ENCODE measurements at places on chromosomes 12 and 14.

DNA sequence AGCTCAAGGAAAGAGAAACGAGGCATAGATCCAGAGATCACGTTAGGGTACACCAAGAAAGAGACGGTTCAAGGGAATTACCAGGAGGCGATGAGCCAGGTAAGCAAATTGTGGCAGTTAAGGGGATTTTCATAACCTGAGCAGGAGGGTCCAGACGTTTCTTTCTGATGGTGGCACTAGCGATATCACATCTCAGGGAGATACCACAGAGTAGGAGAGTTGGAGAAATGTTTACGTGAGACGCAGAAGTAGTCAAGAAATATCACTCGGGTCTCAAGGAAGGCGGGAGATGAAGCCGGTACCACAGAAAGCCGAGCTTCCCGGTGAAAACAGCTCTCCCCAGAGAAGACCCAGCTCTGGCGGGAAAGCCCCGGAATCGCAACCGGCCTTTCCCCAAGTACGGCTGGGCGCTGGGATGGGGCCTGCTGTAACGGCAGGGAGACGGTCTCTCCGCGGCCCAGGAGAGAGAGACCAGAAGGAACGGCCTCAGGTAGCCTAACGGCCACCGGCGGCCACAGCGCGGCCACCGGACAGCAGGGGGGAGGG, 485 bp downstream of the SENP1 start:
- DNase-seq: peak; percentile 35

DNA sequence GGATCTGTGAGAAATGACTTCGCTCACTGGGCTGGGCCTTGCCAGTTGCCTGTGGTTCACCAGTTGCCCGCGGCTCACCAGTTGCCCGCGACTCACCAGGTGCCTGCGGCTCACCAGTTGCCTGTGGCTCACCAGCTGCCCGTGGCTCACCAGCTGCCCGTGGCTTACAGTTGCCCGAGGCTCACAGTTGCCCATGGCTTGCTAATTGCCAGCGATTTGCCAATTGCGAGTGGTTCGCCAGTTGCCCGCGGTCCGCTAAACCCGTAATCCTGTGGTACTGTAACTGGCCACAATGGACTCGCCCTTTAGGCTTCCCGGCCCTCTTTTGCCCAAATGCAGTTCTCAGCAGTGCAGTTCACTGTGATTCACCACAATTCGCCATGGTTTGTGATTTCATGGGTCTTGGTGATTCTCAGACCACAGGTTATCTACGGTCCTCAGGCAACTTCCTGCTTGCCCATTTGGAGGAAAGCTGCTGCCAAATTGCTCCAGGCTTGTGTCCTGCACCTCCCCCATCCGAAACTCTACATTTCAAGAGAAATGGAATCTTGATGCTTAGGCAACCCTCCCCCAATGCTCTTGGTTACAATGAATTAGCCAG, 15.0 kb upstream of the MEG3 start:
- DNase-seq: no peak

DNA sequence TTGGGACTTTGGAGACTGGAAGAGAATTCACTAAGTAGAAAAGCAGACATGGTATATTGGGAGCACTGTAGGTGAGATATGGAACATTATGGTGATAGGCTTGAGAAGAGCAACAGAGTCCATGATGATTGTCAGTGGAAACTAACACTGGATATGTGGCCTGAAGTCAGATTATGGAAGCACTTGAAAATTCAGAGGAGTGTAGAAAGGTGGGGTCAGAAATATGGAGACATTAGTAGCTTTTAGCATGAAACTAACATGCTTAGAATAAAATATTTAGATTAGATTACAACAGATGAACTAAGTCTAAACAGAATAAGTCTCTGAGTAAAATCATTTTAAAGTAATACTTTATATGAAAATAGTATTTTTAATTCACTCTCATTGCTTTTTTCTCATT, 499.1 kb downstream of the TMEM117 start:
- DNase-seq: no peak

DNA sequence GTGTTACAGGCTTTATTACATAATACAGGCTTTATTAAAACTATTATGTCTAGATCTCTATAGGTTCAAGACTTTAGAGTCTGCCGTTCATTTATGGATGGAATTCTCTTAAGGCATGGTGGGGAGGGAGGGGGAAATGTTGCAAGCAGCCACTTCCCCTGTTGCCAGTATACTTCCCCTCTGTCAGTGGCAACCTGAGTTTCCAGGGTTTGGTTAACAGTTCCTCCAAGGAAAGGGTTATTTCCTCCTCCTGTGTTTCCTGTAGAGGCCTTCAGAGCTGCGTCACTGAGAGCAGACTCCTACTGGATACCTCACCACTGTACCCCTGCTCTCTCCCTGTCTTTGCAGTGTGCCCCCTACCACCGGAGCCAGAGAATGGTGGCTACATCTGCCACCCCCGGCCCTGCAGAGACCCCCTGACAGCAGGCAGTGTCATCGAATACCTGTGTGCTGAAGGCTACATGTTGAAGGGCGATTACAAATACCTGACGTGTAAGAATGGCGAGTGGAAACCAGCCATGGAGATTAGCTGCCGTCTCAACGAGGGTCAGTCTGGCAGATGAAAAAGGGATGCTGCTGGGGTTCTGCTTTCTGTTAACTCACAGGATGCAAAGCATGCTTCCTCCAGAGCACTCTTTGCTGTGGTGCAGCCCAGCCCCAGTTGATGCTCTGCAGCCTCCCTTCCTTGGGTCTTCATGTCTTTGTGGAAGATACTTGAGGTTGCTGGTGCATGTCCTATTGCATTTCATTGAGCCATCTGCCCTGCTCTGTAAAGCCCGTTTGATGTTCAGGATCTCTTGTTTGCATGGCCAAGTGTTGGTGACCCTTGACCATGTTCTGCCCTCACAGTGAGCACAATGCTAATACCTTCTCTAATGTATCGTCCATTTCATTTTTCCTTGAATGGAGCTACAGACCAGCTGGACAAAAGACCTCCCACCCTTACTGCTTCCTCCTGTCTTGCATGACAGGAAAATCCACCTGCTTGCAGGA, 63.6 kb upstream of the SRSF5 start:
- no peak for DNase-seq

GRCh38 chr12:21296348-21296747, 38.4 kb downstream of the SLCO1A2 start:
- DNase-seq: no peak

GRCh38 chr14:57068511-57068910, 200.2 kb downstream of the EXOC5 start:
- DNase-seq: no peak

- no peak for DNase-seq
These were observed 154.4 kb upstream of the PDE3A start for GRCh38 chr12:20213723-20214625.

GRCh38 chr14:87065366-87065765, 927.6 kb downstream of the GALC start:
- DNase-seq: no peak

DNA sequence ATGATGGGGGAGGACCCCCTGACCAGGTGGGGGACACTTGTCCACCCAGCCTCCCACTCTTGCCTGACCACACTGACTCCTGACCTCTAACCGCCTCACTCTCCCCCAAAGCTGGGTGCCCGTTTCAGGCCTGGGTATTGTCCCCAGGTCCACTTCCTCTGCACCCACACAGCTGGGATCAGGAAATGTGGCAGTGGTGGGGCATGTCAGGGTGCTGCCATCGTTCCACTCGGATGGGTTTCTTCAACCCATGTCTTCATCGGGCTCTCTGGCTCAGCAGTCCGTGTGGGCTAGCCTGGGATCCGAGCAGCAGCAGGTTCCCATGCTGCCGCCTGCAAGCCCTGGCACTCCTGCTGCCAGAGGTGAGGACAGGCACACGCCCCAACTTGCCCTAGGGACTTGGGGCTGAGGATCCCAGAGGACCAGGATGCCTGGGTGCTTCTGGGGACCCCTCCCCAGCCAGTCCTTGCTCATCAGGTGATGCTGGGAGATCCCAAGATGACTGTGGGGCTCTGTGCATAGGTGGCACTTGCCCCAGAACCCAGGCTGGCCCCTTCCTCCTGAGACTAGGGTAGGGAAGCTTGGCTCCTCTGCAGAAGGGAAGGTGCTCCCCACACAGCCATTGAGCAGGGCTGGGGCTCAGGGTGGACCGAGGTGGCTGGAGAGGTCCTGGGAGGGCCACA, 2.9 kb upstream of the CLBA1 start:
- no peak for DNase-seq

GRCh38 chr12:126353604-126354003, 1288.4 kb downstream of the AACS start:
- DNase-seq: no peak

- no peak for DNase-seq
These were observed 196.6 kb upstream of the DIO3 start for GRCh38 chr14:101364503-101365328.

DNA sequence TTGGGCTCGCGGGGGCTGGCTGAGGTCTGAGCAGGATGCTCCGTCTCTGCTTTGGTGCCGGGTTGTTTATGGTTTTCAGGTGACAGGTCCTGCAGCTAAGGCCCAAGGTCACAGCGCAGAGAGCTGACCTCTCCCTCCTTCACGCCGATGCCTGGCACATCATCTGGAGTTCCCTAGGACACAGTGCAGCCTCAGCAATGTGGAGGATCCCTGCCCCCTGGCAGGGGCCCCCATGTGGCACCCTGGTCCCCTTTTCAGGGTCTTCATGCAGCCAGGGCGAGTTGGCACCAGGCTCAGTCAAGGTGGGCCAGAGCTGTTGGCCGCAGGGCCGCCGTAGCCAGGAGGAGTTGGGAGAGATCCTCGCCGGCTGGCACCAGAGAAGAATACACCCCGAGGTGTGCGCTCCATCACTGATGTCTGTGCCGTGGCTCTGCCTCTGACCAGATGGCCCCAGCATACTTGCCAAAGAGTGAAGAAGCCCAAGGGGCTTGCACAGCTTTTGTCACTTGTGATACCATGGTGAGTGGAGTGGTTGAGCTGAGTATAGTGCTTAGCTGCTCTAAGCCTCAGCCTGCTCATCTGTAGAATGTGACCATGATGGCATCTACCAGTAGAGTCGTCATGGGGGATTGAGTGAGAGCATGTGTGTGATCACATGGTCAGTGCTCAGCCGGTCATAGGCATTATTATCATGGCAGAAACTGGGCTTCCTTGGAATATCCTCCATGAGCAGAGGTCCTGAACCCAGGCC, 11.0 kb downstream of the TPCN1 start:
- no peak for DNase-seq

DNA sequence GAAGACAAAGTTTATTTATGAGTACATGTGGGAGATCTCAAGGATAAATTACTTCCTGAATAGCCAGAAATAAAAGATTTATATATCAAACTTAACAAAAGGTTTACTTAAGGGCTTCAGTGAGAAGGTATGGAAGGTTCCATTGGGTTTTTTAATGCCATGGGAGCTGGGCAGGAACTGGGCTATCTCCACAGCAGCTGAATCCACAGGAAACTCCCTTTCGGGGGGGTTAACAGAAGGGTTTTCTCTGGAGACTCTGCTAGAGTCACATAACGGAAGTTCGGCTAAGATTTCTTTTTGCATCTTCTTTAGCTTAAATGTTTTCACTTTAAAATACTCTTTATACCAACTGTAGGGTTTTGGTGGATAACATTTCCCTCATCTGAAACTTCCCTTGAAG, 113.5 kb downstream of the UNC79 start:
- no peak for DNase-seq

GRCh38 chr12:14643251-14643650, 53.1 kb downstream of the GUCY2C start:
- no peak for DNase-seq

GRCh38 chr14:61502459-61503093, 181.2 kb downstream of the PRKCH start:
- DNase-seq: no peak

GRCh38 chr12:22105542-22105941, 59.5 kb downstream of the CMAS start:
- no peak for DNase-seq

GRCh38 chr14:94001501-94002396, 4.6 kb downstream of the CCDC197 start:
- DNase-seq: peak; percentile 67

DNA sequence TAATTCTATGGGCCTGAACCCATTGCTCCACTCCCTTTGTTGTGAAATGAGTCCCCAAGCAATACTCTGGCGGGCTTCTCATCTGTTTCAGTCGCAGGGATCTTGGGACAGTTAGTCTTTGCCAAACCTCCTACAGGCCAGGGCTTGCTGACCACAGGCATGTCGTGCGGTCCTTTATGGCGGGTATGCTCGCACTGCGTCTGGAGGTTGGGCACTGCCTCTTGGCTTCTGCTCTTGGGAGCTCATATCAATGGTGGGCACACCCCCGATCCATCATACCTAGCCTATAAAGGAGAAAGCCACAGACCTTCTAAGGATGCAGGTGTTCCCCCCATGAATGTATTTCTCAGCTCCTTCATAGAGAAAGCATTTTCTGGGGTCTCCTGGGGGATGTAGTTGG, 99.3 kb downstream of the AACS start:
- no peak for DNase-seq

GRCh38 chr14:70920608-70921007, 13.3 kb downstream of the PCNX1 start:
- no peak for DNase-seq

GRCh38 chr12:111304642-111305071, 64.2 kb downstream of the PHETA1 start:
- DNase-seq: peak; percentile 68

DNA sequence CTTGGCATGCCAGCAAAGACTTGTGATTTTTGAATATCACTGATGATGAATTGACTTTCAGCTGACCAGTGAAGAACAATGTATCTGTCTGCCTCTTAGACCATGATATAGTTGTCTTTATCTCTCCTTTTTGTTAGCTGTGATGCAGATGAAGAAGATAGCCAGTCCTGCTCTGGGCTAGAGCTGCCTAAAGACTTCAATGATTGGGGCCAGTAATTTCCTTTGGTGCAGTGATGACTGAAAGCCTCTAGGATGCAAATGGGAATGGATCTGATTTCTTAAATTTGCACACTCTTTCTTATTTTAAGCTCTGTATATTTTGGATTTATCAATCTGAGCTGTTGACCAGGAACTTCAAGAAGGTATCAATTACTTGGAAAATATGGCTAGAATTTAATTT, at the start of gene TAS2R9:
Gene TAS2R9, minus strand, starts transcription at position 101 of the 400 bp plus-strand sequence. Its CDS starts 93 bp downstream, at position 8.
- no peak for DNase-seq

- no peak for DNase-seq
These were observed at the start of gene ZNF705A for GRCh38 chr12:8156845-8157244. Gene ZNF705A (plus strand): TSS chr12:8157015. CDS start chr12:8172626, 15,611 bp downstream.

GRCh38 chr14:29851397-29851796, 76.2 kb downstream of the PRKD1 start:
- DNase-seq: no peak

DNA sequence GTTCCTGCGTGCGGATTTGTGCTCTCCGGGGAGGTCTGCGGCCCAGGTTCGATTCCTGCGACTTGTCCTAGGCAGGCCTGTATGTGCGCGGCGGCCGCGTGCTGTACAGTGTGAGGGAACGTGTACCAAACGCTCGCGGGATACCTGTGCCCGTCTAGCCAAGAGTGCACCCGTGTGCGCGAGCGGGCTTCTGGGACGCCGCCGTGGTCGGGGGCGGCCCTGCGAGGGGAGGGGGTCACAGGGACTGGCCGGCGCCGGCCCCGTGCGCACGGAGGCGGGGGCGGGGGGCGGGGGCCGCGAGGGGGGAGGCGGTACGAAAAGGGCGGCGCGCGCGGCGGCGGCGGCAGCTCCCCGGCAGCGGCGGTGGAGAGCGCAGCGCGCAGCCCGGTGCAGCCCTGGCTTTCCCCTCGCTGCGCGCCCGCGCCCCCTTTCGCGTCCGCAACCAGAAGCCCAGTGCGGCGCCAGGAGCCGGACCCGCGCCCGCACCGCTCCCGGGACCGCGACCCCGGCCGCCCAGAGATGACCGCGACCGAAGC, at the start of gene DLK1:
Gene DLK1, plus strand, starts transcription at position 343 of the 536 bp plus-strand sequence. Its CDS starts 177 bp downstream, at position 520.
- no peak for DNase-seq

Data from stimulated activated CD4-positive, alpha-beta T cell treated with anti-CD3 and anti-CD28 coated beads, Interleukin-2, amount 100 ng/mL, for 48 hours (primary cell).